ENCODE measurements at places on chromosomes 4 and X.
A peak's percentile ranks its signal among the peaks of the same experiment; 100 is the strongest.

DNA sequence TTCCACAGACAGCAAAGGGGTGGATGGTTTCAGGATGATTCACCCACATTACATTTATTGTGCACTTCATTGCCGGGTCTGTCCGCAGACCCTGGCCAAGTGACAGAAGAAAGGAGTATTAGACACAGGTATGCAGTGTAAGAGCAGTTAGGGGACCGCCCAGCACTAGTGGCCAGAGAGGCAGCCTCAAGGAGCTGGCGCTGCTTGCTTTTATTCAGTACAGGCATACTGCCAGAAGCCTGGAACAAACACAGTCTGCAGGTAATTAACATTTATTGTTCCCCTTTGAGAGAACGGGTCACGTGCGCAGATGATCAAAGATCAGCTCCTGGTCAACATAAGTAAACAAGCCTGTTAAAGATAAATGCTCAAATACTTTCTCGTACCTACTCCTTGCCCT, 1639.0 kb upstream of the IGFBP7 start:
- DNase-seq = no peak

DNA sequence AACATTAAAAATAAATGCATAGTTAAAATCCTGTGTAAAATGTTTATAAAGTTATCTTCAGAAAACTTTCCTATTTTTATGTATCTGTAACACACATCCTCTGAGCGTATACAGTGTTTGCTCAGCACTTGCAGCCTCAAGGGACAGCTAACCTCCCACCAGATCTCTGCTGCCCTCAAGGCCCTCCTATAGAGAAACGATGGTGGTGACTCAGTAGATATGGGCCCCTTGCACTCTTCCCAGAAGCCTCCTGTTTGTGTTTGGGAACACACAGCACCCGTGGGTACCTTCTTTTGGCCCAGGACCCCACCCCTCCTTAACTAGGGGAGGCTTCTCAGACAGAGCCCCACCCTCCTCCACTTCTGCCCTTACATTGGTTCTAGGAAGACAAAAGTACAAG, 26.7 kb downstream of the PJA1 start:
- DNase-seq = no peak

- DNase-seq = no peak
Measured at GRCh38 chrX:108312957-108313356, 125.3 kb downstream of the COL4A6 start.

DNA sequence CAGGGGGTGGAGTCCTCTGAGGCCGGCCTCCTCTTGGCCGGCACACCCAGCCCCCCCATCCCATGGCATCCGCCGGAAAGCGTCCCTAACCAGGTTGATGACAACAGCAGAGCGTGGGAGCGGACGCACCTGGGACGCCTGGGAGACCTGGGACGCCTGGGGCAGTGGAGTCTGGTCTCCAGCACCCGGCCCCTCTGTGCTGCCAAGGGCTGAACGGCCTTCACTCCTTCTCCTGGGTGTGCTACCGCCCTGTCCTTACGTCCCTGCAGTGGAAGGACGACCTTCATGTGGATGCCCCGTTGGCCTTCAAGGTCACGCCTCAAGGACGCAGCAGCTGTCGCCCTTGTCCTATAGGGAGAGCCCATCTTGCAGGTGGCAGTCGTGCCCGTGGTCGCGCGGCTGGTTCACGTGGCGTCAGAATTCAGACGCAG, 26.9 kb downstream of the NKX1-1 start:
- no peak for DNase-seq

- no peak for DNase-seq
Measured at GRCh38 chr4:149914119-149915115, 98.8 kb upstream of the IQCM start.

DNA sequence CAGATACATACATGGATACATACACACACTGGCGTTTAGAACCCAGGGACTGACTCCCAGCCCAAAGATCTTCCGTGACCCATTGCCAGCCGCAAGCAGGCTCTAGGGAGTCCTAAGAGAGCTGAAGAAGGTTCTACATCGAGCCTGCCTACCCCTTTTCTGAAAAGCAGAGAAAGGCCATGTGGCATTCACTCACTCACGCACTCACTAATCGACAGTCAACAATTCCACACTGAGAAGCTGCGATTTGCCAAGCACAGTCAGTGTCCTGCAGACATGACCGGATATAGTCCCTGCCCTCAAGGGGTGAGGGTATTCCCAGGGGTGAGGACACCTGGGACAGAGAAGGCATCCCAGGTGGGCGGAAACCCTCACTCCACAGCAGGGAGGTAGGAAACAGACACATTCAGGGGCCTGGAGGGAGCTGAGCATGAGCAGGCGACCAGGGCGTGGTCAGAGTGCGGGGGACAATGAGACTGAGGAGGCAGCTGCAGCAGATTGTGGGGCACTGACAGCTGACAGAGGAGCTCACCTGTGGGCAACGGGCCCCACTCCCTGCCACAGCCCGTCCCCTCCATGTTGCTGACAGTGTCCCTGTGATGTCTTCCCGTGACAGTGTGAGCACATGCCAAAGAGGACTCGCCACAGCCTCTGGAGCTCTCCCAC, 13.2 kb upstream of the MAN2B2 start:
- DNase-seq = no peak

DNA sequence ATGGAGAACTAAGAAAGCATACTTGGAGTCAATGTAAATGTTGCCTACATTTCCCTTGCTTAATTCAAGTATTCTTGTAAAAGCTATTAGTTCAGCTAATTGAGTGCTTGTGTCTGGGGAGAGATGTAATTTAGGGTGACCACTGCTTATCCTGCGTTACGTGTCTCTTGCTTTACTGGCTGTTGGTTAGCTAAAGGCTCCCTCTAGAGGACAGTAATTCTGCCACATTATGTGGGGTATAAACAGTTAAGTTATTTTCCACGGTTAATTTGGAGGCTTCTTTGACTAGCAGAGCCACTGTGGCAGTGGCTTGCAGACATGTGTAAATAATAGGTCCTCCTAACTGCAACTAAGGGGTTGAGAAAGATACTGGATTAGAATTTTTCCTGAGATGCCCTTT, 25.3 kb upstream of the NAF1 start:
- no peak for DNase-seq

DNA sequence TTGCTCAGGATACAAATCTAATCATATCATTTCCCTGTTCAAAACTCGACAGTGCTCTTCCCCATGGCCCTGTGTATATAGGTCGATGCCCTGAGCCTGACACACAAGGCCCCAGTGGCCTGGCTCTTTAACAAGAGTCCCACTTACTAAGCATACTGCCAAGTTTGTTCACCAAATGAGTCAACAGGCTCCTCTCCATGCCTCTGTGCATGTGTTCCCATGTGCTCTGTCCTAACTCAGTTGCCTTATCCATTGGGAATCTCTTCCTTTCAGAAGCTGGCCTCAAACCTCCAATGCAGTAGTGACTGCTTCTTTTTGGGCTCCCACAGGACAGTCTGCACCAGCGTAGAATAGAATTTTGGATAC, 18.9 kb upstream of the CXCR3 start:
- DNase-seq = no peak

DNA sequence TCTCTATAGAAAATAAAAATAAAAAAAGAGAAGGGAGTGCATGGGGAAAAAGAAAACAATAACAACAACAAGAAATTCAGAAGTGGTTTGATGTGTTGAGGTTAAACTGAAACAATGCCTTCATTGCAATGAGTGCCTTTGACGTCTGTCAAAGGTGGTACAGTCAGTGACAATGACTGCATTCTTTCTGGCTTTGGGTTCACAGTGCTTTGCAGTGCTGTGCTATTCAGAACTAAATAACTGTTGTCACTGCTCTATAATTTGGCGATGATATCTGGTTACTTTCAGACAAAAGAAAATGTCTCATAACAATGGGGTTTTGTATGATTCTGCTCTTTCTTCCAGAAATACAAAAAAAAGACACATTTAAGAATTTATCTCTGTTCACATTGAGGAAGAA, 488.6 kb upstream of the MAGEB2 start:
- no peak for DNase-seq

GRCh38 chrX:2430265-2430825, 70.4 kb downstream of the DHRSX start:
- DNase-seq = no peak

DNA sequence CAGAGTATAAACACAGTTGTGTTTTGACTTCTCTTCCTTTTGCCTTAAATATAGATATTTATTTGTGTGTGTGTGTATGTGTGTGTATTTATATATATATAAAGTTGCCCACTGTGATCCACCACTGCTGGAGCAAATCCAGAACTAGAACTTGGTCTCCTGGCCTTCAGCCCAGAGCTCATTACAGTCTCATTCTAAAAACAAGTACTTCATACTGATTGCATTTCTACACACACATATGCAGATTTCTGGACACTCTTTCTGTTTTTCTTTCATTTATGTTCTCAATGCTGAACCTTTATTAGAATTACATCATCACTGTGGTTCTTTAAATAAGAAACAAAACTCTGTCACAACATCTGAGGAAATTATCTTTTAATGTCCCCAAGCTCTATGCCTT, 381 bp downstream of the TXK start:
- DNase-seq = no peak

- no peak for DNase-seq
Measured at GRCh38 chr4:1356181-1356998, 9.4 kb downstream of the UVSSA start.

- no peak for DNase-seq
Measured at GRCh38 chr4:124203613-124204238, 508.8 kb downstream of the ANKRD50 start.

DNA sequence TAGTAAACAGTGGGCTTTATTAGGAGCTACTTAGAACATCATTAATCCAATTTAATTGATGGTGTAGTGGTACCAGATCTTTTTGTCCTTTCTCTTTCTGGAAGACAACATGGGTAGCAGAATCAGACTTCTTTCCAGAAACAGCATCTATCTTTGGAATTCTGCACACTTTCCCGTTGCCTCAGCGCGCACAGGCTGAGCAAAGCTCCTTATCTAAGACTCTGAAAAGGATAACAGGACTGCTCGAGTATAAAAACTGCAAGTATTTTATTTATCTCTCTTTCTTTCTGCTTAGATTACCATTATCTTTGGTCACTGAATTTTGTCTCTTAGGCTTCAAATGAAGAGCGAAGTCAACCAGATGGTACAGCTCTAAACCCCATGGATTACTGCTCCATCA, 191.7 kb downstream of the DHX15 start:
- DNase-seq = no peak

DNA sequence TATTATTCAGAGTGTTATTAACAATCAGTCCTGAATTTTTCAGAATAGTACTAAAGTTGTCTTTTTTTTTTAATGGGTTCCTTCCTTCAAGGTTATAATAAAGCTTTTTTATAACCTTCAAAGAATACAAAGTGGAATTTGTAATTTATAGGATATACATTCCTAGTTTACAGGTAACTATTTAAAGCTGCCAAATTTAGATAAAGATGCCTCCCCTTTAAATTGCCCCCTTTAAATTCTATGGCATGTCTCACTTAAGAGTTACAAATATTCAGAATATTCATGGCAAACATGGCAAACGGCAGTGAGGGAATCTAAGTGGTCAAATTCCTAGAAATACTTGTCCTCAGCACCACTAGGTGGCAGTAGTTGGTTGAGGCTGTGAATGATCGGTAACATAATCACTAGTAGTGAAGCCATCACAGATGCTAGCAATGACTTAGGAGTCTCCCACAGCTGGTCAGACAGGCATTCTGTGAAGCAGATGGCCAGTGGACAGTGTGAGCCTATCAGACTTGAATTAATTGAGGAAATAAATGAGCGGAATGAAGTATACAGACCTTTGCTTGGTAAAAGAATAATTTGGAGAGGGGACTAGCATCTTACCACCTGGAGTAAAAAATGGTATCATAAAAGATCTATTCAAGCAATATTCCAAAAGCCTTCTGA, 86.4 kb downstream of the CBR4 start:
- peak; percentile 18 for DNase-seq

DNA sequence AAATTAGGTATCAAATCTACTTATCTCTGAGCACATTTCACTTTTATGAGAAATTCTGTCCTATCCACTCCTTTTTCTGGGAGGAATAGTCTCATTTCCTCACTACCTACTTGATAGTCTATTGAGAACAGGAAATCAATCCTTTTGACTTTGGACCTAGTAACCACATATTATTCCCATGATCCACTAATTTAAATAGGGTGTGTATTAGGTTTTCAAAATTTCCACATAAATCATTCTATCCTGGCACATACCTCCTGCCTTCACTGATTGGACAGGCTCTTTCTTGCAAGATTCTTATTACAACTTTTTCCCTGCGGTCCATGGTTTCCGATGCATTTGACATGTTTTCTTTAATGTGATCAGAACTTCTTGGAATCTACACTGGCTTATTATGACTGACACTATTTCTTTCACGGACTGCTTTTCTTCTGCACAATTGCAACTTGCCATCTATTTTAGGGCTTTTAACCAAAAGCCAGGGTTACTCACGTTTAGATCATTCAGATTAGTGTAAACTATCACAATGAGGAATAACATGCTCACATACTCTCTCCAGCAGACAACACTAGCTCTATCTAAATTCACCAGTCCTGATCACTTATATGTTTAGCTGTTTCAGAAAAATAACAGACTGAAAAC, 419.9 kb upstream of the SLIT2 start:
- no peak for DNase-seq

DNA sequence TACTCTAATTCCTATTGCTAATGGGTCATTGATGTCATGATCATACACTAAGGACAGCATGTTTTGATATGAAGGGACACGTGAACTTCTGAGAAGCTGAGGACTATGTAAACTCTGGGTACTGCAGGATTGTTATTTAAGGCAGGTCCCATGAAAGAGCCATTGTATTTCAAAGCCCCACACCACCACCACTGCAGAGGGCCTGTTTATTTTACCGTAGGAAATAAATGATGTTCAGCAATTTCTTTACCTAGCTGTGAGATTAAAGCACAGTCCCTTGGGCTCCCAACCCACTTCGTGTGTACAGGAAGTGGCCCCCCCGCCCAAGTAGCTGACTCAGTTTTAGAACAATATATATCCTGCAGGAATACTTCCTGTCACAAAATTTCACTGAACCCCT, 89.8 kb upstream of the ACSL4 start:
- no peak for DNase-seq

DNA sequence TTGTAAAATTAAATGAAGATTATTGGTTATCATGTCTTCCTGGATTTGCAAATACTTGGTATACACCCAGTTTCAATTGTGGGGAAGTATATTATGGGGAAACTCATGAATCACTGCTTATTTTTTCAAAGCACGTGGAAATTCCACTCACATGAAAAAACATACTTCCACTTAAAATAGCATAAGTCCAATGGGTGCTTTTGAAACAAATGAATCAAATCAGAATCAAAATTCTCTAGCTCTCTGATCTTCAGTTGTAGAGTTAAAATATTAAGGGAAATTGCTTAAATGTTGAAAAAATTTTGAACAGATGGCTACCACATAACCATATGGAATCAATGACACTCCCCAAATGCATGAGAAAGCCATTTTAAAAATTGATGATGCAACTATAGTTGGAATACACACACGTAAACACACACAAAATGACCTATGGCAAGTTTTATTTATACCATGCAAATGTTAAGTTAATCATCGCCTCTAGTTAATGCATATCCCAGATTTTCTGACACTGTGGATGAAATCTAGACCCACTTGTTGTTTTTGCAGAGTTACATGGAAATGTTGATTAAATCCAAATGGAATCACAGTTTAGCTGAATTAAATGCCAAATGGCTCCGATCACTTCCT, 93.2 kb downstream of the ARSF start:
- no peak for DNase-seq

GRCh38 chrX:69066021-69066757, 99.1 kb downstream of the PJA1 start:
- no peak for DNase-seq

Measured in stimulated activated CD8-positive, alpha-beta memory T cell treated with anti-CD3 and anti-CD28 coated beads, Interleukin-4, amount 100 ng/mL, for 1 hour (primary cell).